NCI-H1092 (cell line): ENCODE measurements at places on chromosomes 3 and 15.

GRCh38 chr3:126749547-126749875 is 45.5 kb downstream of the CHCHD6 start:
- no peak for DNase-seq

DNA sequence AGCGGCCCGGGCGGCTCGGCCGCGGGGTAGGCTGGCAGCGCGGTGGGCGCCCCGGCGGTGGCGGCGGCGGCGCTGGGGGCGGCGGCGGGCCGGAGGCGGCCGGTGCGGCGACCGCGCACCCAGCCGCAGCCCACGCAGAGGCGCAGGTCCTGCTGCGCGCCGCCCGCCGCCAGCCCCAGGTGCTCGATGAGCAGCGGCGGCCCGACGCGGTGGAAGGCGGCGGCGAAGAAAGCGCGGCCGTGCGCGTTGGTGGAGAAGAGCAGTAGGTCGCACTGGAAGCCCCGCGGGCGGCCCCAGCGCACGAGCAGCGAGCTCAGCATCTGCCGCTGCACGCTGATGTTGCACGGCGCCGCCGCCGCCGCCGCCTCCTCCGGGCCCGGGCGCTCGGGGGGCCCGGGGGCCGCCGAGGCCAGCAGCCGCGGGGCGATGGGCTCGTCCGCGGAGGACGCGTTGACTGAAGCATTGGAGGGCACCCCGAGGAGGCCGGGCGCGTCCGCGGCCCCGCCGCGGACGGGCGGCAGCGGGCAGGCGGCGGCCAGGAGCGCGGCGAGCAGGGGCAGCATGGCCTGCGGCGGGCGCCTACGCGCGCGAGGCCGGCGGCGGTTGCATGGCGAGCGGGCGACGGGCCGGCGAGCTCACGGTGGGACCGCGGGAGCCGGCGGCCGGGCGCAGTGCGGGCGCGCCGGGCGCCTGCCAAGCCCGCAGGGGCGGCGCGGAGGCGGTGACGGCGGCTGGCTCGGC is 452 bp downstream of the TMEM158 start:
- DNase-seq: no peak

- DNase-seq: no peak
These were observed 486.7 kb downstream of the ROBO2 start for GRCh38 chr3:77526573-77527113.

DNA sequence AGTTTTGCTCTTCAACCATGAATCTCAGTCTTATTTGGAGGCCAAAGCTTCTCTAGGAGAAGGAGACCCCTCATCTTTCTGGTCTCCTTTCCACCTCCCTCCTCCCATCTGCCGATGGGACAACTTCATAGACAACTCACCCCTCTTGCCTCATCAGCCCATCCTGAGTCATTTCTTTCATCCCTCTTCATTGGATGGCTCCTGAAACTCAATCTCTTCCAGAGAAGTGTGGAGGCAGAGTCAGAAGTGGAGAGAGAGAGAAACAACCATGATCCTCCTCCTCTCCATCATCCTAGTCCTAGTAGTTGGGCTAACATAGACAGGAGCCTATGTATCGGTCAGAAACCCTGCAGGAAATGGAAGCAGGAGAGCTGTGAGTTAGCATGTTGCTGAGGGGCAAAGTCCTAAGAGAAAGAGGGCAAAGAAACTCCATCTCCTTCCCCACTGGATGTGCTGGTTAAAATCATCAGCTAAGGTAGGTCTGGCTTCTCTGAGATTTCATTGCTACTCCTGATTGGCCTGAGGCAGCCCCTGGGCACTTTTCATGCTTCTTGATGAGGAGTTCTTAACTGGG is 21.3 kb upstream of the HCN4 start:
- DNase-seq: no peak
